Activated CD8-positive, alpha-beta memory T cell treated with anti-CD3 and anti-CD28 coated beads for 48 hours (primary cell): ENCODE measurements at places on chromosomes 5 and 9.

DNA sequence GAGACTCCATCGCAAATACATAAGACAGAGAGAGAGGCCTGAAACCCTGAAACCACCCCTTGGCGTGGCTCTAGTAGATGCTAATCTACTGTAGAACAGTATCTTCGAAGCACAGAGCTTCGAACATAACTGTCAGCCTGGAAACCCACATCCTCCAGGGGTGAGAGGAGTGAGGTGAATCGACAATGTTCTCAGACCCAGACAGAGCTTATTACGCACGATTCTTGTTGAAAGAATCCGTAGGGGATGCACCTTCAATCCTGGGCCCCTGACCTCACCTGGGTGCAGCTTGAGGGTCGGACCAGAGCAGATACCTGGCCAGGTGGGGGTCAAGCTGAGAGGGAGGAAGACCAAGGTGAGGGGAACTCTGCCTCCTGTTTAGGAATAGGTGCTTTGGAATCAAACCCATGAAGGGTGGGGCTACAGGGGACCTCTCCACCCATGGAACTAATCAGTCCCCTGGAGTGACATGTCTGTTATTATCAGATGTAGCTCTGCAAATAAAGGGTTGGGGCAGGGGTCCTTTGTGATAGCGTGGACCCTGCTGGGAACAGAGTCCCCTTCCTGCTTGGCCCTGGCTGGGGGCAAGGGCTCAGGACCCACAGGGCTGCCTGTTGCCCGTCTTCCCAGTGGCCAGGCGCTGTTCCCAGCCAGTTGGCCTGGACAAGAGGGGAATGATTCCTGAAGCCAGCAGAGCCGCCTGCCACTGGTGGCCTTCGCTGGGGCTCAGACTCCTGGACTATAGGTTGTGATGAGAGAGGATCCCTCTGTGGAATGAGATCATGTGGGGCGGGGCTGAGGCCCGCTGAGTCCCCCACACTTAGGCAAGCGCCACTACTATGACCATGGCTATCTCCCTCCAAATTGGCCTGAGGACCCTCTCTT lies 41.2 kb downstream of the DBH start:
- DNase-seq, result no peak

- DNase-seq, result no peak
These were observed 20.7 kb upstream of the SLC12A7 start for GRCh38 chr5:1132570-1132969.

GRCh38 chr9:111150181-111150580 lies 111.9 kb upstream of the LPAR1 start:
- no peak for DNase-seq

- no peak for DNase-seq
These were observed 363.6 kb downstream of the SH3GL2 start for GRCh38 chr9:17942498-17942897.
